ENCODE measurements at places on chromosomes 12 and 14.
A peak's percentile ranks its signal among the peaks of the same experiment; 100 is the strongest.

DNA sequence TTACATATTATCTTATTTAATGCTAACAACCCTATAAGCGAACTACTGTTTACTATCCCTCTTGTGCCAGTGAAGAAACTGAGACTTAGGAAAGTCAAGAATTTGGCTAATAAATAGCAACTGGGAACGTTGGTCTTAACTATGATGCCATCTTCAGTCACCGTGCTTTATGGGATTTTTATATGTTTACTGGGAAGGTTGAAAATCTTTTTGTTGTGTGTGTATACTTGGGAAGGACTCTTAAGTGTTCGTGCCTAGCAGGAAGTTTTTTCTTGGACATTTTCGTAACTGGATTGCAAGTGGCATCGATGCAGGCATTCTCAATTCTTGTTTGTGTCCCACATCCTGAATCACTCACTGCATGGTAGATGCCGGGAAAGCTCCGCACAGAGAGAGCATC lies 9.4 kb downstream of the SFSWAP start:
- DNase-seq = no peak

DNA sequence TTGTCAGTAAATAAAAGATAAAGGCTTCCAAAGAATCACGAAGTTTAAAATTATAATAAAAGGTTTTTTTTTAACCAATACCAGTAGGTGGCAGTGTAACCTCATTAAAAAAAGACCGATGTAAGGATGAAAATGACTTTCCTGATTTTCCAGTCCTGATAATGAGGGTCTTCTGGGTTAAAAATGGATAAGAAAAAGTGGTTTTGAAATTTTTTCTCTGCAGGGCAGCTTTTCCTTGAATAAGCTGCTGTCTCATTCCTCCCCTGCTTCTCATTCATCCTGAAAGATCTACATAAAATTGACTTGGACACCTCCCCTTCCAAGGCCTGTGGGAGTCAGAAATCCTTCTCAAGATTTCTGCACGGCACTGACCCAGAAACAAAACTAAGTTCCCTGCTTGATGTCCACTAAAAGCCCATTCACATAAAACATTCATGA lies 58.9 kb upstream of the FBXO33 start:
- peak; percentile 40 for DNase-seq

DNA sequence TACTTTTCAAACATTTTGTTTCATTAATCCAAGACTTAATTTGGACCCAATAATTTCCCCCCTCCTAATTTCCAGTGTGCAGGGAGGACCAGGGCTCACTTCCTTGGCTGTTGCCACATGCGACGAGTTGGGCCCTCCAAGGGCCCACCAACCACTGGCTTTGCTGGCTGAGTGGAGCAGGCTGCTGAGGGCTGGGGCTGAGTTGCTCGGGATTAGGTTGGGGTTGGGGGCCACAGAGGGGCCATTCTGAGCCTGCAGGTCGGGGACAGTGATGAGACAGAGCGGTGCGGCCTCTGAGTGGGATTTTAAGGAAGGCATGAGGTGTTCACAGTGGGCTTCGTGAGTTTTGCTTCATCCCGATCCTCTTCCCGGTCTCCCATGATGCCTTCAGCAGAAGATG lies 6.1 kb upstream of the TRAF3 start:
- no peak for DNase-seq

GRCh38 chr12:13599176-13599575 lies 382.2 kb downstream of the GRIN2B start:
- DNase-seq = no peak

DNA sequence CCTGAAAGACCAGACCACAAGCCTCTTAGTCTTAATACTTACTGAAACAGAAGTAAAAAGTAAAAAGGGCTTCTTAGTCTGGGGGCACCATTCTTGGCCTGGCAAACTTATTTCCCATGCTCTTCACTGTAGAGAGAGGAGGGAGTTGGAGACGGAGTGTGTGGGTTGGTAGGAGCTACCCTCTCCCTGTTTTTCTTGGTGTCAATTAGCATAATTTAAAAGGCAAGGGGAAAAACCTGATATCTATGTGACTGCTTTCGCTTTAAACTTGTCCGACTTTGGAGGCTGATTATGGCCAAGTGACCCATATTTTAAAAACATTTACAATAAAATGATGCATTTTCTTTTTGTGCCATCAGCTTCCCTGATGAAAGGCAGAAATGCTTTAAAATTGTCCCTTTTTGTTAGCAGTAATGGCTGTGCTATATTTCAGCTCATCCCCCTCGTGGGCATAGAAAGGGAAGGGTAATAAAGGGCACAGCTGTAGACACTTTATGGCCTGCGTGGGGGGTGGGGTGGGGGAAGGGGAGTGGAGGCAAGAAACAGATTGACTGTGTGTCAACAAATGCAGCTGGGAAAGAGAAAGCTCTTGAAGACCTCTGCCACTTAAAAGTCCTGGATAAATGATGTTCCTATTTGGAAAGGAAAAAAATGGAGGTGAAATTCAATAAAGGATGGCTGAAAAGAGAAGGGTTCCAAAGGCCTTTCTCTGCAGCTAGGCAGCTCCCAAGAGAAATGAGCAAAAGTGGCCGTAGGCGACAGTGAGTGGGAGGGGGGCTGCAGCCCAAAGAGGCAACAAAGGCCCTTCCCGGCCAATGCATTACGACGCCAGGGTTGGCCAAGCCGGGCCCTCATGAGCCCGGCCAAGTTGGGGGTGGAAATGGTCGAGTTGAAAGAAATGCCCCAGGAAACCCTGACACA lies 57.5 kb upstream of the TMEM263 start:
- no peak for DNase-seq

All from AML-193 (cell line).